Renal cortical epithelial cell (primary cell): ENCODE measurements at places on chromosomes 6 and 20. TPM values are rescaled to one million over a fixed set of nuclear protein-coding genes. Genes with fewer than 3 reads are reported as not detected.

- DNase-seq, result peak; percentile 92
Measured at GRCh38 chr6:84764332-84765049, at the start of gene TBX18. Gene TBX18 (minus strand): TSS chr6:84764598. CDS start chr6:84764181, 417 bp downstream.

GRCh38 chr6:40760887-40761286 is 173.7 kb upstream of the LRFN2 start:
- DNase-seq, result no peak

- no peak for DNase-seq
Measured at GRCh38 chr20:53425941-53426340, 167.7 kb downstream of the ZNF217 start.

DNA sequence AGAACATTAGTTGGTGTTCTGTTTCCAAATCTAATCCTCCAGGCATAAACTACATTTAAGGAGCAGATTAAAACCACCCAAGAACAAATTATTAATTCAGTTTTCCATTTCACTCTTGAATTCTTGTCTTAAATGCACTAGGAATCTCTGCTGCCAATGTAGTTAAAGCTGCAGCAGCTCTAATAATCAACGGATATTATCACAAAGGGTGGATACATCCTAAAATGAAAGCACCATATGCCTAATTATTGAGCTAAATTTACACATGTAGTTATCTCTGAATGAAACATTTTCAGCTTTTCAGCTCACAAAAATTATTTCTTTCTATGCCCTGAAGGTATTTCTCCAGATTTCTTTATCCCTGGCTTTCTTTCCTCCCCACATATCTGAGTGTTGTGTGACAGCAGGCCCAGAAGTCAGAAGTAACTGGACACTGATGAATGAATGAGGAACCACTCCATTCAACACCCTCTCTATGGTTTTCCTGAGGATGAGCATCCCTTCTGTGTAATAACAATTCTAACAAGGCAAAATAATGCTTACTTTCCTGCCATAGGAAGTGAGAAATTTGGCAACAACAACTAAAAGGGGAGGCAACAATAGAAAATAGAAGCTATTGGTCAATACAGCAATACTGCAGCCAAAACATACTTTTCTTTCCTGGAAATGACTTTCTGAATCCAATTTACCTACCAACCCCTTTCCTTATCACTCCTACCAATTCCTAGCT is 14.9 kb downstream of the MAN1A1 start:
- DNase-seq, result no peak

GRCh38 chr20:62678553-62678952 is 30.1 kb upstream of the NTSR1 start:
- DNase-seq, result no peak

DNA sequence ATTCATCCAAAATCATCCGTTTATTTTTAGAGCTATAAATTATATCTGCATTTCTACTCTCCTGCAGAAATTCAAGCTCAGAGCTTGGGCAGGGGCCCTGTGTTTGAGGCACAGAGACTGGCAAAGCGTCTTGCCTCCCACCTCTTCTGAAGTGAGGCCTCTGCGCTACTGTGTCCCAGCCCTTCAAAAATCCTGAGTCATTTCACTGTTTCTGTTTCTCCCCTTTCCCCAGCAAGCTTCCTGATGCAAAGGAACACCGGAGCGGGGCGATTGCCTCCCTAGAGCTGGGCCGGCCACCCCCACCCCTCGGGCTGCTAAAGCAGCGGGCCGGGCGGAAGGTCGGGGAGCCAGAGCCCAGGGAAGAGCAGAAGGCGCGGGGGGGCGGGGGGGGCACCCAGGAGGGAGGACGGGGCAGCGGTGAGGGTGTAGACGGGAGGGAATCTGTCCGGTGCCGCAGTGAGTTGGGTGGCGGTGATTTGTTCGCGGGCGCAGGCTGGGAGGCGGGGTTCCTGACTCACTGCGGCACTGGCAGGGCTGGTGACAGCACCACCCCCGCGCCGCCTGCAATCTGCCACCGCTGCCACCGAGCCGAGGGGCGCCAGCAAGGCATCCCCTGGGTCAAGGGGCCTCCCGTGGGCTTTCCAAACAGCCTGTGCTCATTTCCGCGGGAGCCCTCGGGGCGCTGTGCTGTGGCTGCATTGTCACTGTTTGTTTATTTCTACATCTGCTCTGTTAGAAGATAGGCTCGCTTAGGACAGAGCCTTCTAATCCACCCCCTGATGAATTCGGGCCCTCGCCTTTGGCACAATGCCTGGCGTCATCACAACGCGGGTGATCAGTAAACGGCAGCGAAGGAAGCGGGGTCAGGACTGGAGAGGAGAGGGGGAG is 46.5 kb upstream of the SNAP25 start:
- peak; percentile 25 for DNase-seq

DNA sequence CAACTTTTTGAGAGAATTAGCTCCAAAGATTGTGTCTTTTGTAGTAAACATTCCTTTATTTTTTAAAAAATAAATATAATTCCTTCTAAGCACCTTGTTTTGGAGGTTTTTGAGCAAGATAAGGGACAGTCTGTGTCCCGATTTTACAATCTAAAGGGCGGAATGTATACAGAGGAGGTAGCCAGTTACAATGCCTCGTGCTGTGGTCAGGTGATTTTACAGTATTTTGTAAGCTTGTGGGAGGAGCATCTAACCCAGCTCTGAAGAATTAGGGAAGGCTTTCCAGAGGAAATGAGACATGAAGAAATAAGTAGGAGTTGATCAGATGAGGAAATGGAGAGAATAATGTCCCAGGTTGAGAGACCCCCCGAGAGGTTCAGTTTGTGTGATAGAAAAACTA is 1.3 kb downstream of the HINT3 start:
- DNase-seq, result peak; percentile 77

DNA sequence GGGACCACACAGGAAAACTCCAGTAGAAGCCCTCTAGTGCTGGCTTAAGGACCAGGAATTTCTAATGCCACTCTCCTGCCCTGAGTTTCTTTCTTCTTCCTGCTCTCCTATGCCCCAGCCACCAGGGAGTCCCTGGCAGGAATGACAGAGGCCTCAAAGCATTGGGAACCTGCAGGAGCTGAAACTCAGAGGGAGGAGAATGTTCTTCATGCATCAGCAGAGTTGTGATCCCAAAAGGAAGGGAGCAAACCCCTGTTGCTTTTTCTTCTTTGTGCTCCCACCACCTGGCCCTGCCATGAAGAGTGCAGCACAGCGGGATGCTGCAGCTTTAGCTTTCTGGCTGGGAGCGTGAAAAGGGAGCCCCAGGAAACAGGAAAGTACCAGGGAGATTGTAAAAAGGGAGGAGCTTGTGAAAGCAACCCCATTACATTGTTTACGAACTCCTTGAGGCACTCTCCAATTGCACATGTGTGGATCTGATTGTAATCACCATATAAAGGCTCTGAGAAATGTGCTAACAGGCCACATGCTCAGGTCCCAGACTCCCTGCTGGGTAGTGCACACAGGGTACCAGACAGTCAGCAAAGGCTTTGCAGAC is 34.7 kb upstream of the FKBP1A start:
- peak; percentile 19 for DNase-seq

- peak; percentile 85 for DNase-seq
Measured at GRCh38 chr6:45436544-45437438, 59.1 kb upstream of the SUPT3H start.

DNA sequence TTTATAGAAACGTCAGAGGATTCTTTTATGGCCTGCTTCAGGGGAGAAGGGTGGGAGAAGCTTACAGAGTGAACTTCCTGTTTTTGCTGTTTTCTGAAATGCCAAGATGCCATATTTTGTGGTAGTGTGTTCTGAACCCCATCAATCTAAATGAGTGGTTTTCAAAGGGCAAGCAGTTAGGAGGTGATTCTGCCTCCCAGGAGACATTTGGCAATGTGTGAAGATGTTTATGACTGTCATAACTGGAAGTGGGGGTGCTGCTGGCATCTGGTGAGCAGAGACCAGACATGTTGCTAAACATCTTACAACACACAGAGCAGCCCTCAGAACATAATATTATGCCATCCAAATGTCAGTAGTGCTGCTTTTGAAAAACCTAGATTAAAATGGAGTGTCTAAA is 6.0 kb upstream of the PRL start:
- DNase-seq, result no peak

DNA sequence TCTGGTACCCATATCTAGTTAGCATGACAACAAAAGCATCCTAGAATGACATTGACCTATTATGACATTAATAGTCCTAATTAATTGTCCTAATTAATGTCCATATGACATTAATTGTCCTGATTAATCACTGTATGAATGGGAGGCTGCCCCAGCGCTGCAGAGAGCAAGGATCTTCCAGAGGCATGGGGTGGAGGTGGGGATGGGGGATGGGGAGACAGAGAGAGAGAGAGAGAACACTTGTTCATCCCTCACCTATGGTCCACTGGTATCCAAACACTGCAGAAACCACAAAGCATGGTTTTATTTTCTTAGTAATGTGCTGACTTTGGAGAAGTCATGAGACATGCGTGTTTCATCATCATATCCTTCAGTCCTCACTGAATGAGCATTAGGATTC is 235.1 kb downstream of the FNDC1 start:
- DNase-seq, result no peak

GRCh38 chr20:37311710-37312355 is 22.4 kb downstream of the MANBAL start:
- no peak for DNase-seq

GRCh38 chr6:142845624-142846458 is 99.1 kb downstream of the HIVEP2 start:
- DNase-seq, result peak; percentile 93

DNA sequence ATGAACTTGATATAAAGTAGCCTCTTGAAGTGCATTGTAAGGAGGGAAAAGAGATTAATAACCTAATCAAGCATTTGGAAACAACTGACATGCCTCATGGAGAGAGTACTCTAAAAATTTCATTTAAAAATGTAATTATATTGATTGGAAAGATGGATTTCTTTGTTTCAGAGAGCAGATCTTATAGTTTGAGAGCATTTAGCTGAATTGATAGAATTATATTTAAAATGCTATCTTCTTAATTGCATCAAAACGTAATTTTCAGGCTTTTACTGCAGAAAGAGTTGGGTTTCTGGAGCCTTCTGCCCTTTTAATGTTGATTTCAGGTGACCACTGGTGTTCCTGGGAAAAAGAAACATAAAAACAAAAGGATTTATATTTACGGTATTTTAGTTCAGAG is 130.6 kb downstream of the EDN3 start:
- DNase-seq, result no peak

DNA sequence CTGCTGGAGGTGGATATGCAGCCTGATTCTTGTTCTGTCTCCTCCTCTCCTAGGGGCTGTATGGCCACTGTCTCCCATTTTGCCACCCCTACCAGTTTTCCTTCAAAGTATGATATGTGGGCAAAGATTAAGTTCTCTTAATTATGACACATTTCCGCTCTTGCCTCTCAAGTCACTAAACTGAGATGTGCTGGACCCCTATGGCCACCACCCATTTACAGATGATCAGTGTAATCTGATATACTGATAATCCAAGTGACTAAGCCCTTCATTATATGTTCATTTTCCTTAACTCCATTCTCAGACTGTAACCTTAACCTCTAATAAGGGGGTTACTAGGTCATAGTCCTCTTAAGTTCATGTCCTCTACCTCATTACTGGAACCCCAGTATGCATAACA is 711 bp upstream of the C20orf141 start:
- DNase-seq, result no peak

GRCh38 chr6:157265186-157265585 is 58.1 kb downstream of the TMEM242 start:
- DNase-seq, result no peak

DNA sequence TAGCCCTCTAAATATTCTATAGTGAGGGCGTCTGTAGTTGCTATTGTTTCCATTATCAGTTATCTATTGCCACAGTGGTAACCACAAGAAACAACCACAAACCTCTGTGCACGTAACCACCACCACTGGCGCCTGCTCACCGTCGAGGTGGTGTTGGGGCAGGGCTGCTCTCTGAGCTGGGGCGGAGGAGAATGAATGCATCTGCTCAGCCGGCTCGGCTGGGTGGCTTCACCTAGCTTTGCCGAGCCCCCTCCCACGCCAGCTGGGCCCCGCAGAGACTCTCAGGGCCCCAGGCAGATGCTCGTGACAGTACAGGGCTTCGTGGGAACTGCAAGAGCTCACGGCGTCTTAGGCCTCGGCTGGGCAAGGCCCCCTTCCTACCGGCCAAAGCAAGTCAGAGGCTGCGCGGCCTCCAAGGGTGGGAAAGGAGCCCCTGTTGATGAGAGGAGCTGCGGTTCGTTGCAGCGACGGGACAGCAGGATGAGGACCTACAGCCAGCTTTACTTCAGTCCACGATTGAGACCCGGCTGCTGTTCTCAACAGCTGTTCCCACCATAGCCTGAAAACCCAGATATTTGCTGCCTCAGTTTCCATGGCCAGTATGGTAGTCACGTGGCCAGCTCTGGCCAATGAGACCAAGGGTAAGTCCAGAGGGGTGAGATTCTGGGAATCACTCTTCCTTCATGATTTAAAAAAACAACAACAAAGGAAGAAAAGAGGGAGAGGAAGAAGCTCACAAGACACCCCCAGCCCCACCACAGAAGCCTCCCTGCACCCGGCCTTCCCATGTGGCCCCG is 120.2 kb upstream of the AFDN start:
- no peak for DNase-seq

- peak; percentile 50 for DNase-seq
Measured at GRCh38 chr6:56314683-56315523, 67.5 kb upstream of the COL21A1 start.

DNA sequence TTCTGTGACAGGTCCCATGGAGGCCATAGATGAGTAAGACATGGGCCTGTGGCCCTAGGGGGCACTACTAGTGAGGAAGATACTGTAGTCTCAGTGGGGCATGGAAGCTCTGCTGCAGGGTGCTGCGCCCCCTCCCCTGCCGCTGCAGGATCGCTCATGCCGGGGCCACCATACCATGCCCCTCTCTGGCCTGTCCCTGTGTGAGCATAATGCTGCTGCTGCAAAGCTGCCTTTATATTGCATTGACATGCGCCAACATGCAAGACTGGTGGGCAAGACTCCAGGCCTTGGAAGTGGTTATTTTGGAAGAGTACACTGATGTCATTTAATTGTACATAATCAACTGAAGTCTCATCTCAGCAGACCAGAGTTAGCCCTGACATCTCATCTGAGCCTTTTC is 60.0 kb downstream of the TOX2 start:
- no peak for DNase-seq

- no peak for DNase-seq
Measured at GRCh38 chr20:62929051-62929538, 2.8 kb upstream of the DIDO1 start.

The ZC3H12D gene
- 0.15 TPM in 1 of 2 replicates, not detected in the other for total RNA-seq

The SLC13A3 gene
- 1.4 and 4.2 TPM in 2 replicates for total RNA-seq

The TOX2 gene
- not detected in 2 replicates for total RNA-seq

The OVOL2 gene
- total RNA-seq, result 0.15 and 2.1 TPM in 2 replicates

The PRSS35 gene
- total RNA-seq, result 5.0 TPM in 1 of 2 replicates, not detected in the other

The TPX2 gene
- total RNA-seq, result 7.2 and 27.6 TPM in 2 replicates

The WFDC12 gene
- total RNA-seq, result not detected in 2 replicates

The PHACTR1 gene
- 1.9 and 3.9 TPM in 2 replicates for total RNA-seq

The RBPJL gene
- total RNA-seq, result not detected in 2 replicates

The PRDM1 gene
- total RNA-seq, result 0.87 and 1.4 TPM in 2 replicates

The PEX7 gene
- 12.3 and 15.2 TPM in 2 replicates for total RNA-seq

The DUSP15 gene
- total RNA-seq, result 0.15 TPM in 1 of 2 replicates, not detected in the other

The ELMO2 gene
- 24.3 and 46.9 TPM in 2 replicates for total RNA-seq

The TP53TG5 gene
- not detected in 2 replicates for total RNA-seq

The TAGAP gene
- 0.05 and 0.35 TPM in 2 replicates for total RNA-seq

The SLC17A5 gene
- total RNA-seq, result 32.8 and 73.8 TPM in 2 replicates

The STK38 gene
- 13.5 and 72.3 TPM in 2 replicates for total RNA-seq
